Sigmoid colon (tissue), 7 donors: ENCODE measurements at places on chromosomes 2 and 18. TPM values are rescaled to one million over a fixed set of nuclear protein-coding genes. Genes with fewer than 3 reads are reported as not detected.

DNA sequence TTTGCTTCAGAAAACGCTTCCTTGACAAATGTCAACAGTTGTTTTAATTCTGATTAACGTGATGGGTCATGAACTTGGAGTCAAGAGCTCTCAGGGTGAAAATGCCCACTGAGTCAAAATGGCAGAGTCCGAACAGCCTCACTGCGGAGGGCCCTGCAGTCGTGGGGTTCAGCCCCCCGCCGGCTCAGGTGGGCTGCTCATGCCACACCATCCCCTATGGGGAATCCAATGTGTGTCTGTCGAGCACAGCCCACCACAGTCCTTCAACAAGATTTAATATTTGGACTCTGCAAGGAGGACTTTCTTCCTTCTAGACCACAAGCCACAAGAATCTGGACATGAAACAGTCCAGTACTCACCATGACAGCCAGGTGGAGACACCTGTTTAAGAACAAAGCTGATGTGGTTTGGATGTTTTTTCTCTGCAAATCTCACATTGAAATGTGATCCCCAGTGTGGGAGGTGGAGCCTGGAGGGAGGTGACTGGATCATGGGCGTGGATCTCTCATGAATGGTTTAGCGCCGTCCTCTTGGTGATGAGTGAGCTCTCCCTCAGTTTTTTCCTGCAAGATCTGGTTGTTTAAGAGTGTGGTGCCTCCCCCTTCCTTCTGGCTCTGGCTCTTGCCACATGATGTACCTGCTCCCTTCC, 201.0 kb downstream of the NDUFA10 start:
- DNase-seq: peak; percentile 36

GRCh38 chr2:172335736-172336135, 91.7 kb upstream of the ITGA6 start:
- no peak for DNase-seq

GRCh38 chr2:27701676-27702075, 38.0 kb downstream of the SLC4A1AP start:
- DNase-seq: no peak

The LYPD6B gene
- 0.66 TPM for total RNA-seq

The AQP12A gene
- total RNA-seq: not detected

The GALNT1 gene
- total RNA-seq: 33.9 TPM
